ENCODE measurements at places on chromosomes 4 and X.

DNA sequence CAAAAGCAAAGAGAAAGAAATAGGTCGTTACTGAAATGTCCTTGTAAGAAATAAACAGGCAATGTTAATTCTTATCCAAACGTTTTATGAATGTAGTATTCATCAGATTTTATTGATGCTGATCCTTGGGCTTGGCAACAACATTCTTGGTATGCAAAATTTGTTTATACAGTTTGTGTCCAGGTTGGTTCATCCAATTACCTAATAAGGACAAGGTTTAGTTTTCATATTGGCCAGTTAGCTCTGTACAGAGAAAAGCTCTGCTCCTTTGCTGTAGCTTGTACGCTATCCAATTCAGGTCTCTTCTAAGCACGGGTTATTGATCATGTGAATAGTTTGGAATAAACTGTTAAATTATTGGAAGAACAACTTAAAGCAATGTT, 14.4 kb upstream of the CCNG2 start:
- DNase-seq = no peak

GRCh38 chr4:114783215-114783595, 184.6 kb downstream of the UGT8 start:
- DNase-seq = no peak

- no peak for DNase-seq
Observed at GRCh38 chrX:150766351-150767044, 73.3 kb downstream of the MTMR1 start.

DNA sequence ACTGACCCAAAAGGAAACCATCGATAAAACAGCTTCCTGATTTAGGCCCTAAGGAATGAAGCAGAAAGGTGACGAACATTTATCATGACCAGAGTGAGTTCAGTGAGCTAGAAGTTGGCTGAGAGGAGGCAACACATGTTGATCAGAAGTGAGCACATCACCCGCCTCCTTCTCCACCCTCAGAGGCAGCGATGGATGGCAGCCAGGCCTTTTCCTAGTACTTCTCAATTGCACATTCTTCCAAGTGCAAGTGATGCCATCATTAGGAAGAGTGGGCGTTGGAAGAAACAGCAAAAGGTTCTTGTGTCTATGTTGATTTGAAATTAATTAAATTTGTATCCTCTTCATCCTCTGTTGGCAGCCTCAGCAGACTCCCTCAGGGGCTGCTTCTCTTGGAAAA, 51.7 kb downstream of the TMEM154 start:
- DNase-seq = no peak

GRCh38 chrX:109578916-109579315, 42.3 kb downstream of the NXT2 start:
- no peak for DNase-seq

Data from stimulated activated CD8-positive, alpha-beta memory T cell treated with anti-CD3 and anti-CD28 coated beads, Interleukin-15, amount 100 ng/mL, for 48 hours (primary cell).